ENCODE measurements at places on chromosomes 6 and 20. TPM values are rescaled to one million over a fixed set of nuclear protein-coding genes. Genes with fewer than 3 reads are reported as not detected.

- no peak for DNase-seq
These were observed 189.8 kb upstream of the OPRM1 start for GRCh38 chr6:153849072-153849779.

DNA sequence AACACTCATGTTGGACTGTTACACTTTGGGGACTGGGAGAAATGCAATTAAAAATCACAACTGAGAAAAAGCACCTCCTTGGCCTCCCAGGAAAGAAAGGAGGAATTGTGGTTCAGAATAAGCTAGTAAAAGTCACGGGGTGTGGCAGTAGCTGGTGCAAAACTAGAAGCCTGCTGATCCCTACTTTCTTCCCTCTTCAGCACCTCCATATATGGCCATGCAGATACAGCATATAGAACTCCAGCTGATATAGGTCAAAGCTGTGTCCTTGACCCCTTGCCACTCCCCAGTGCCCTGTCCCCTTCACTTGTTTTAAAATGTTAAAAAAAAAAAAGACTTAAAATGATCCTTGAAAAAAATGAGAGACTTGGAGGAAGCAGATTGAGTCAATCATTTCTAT is 5.5 kb upstream of the FLRT3 start:
- no peak for DNase-seq

GRCh38 chr6:4922488-4923037 is 81.3 kb downstream of the RPP40 start:
- DNase-seq, result no peak

DNA sequence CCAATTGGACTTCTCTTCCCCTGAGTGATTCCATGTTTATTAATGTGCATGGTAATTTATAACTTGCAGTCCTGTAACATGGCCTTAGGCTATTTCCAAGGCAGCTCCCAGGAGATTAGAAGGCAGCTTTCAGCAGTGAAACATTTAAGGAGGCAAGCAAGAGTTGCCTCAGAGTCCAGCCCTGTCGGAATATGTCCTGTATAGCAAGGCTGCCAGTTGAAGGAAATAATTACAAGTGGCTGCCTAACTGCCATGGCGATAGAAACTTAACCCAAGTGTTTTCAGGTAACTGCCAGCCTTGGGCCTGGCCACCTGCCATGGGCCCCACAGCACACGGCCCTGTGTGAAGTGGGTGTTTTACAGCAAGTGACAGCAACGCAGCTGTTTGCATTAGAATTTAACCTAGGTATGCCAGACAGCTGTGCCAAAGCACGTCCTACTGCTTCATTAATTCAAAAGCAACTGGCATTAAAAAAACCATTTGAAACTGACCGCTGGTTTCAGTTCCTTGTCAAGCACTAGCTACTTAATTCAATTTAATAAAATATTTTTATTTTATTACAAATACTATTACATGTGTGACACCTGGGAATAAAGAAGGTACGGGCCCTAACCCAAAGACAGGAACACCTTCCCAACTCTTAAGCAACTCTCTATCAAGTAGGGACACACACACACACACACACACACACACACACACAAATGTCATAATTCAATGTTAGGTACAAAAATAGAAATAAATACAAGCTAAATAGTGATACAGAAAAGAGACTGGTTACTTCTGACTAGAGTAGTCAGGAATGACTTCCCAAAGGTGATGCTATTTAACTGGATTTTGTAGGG is 151.8 kb upstream of the HEY2 start:
- DNase-seq, result no peak

DNA sequence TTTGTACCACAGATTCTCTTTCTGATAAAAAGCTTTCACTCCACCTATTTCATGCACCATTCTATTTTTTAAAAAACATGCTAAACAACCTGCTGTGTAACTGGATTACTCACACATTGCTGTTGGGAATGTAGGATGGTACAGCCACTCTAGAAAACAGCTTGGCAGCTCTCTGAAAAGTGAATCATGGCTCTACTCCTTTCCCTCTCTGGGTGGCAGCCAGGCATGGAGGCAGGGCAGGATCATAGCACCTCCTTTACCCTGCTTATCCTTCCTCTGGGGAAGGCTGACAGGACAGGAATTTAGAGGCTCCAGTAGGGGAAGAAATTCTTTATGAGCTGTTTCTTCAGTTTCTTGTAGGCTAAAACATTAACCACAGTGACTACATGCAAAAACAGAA is 6.7 kb upstream of the VNN2 start:
- peak; percentile 50 for DNase-seq

GRCh38 chr20:20548527-20549266 is 163.7 kb downstream of the RALGAPA2 start:
- DNase-seq, result no peak

GRCh38 chr6:159969921-159970320 is 1.0 kb downstream of the IGF2R start:
- no peak for DNase-seq

PREX1 gene
- 36.8 TPM for total RNA-seq

All from omental fat pad (tissue), 4 donors.